Substantia nigra (tissue), 51 donors: ENCODE measurements at places on chromosomes 6 and 20.

DNA sequence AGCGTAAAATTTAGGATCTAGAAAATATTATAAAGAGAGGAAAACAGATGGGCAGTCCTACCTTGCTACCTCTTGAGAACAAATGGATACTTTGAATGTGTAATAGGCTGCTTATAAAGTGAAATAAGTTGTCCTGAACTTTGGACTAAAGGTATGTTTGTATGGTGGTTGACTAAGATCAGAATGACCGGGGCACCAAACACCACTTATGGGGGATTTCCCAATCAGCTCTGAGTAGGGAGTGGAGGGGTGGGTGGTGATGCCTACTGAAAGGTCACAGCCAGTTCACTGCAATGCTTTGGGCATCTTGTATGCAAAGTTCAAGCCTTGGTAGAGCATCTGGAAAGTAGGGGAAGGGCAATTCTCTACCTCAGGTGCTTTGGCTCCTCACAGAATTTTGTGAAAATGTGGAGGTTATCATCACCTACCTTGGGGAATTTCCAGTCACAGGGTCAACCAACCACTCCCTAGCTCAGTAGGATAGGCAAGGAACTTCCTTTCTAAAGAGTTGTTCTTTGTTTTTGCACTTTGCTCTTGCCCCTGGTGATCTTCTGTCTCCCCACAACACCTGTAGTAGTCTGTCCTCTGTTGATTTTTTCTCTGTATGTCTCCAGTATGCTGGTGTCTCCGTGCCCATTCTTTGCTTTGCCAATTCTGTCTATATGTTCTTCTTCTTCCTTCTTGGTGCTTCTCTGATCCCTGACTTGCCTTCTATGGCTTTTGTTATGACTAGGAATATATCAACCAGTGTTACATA, at the start of gene TRIM31:
TSS of gene TRIM31 (minus strand) at position 88 of the 757 bp plus-strand sequence. CDS start 285 bp downstream, outside the sequence.
- DNase-seq = no peak

GRCh38 chr6:134420614-134421181, 102.8 kb upstream of the SGK1 start:
- DNase-seq = no peak

DNA sequence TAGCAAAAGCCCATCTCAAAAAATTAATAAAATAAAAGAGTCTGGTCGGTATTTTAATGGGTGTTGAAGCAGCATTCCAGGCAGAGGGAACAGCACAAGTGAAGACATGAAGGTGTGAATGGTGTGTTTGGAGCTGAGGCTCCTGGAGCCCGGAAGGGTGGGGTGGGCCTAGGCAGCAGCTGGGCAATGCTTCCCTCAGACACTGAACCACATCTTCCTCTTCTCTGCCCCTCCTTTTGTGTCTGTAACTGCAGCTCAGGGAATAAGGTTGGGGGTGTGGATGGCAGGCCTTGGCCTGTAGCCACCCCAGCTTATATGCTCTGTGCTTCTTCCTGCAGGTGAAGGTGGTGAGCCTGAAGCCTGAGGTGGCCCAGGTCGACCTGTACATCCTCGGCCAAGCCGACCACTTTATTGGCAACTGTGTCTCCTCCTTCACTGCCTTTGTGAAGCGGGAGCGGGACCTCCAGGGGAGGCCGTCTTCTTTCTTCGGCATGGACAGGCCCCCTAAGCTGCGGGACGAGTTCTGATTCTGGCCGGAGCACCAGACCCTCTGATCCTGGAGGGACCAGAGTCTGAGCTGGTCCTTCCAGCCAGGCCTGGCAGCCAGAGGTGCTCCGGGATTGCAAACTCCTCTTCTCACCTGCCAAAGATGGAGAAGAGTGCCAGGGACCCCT, 26.6 kb downstream of the POFUT1 start:
- DNase-seq = no peak

GRCh38 chr6:32839356-32839755, 817 bp upstream of the TAP2 start:
- no peak for DNase-seq

- DNase-seq = no peak
Observed at GRCh38 chr6:37259191-37259590, 1.2 kb upstream of the TMEM217 start.

DNA sequence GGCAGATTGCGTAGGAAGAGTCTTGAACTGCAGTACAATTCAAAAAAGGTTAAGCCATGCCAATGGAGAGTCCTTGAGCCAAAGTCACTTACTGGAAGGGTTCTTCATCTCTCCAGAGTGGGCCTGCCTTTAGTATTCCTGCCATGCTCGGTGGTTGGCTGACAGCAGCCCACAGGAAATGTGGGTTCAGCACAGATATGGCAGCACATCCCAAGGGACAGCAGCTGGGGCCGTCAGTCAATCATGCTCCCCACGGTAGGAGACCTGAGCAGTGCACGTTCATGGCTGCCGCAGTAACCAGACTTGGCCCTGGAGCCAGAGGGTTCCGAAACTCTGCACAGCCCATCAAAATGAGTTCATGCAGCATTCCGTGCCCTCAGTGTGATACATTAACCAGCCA, 63.6 kb upstream of the SIRPA start:
- DNase-seq = no peak

DNA sequence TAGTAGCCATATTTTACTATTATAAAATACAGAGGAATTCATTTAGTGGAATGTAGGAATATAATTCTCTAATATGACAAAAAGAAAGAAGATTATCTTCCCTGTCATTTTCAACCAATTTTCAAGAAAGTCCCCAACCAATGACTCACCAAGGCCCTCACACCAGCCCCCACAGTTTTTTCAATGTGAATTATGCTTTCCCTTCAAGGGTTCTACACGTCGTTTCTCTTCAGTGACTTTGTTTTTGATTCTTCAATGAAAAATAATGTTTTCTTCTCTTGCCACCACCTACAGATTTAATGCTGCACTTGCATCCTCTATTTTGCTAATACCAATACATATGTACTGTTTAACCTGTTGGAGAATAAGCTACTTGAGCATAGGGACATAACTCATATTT, 841.3 kb downstream of the PHF3 start:
- DNase-seq = no peak

GRCh38 chr20:4052139-4052480, 36.8 kb upstream of the RNF24 start:
- DNase-seq = no peak

GRCh38 chr6:15457121-15457650, 205.6 kb downstream of the DTNBP1 start:
- no peak for DNase-seq

DNA sequence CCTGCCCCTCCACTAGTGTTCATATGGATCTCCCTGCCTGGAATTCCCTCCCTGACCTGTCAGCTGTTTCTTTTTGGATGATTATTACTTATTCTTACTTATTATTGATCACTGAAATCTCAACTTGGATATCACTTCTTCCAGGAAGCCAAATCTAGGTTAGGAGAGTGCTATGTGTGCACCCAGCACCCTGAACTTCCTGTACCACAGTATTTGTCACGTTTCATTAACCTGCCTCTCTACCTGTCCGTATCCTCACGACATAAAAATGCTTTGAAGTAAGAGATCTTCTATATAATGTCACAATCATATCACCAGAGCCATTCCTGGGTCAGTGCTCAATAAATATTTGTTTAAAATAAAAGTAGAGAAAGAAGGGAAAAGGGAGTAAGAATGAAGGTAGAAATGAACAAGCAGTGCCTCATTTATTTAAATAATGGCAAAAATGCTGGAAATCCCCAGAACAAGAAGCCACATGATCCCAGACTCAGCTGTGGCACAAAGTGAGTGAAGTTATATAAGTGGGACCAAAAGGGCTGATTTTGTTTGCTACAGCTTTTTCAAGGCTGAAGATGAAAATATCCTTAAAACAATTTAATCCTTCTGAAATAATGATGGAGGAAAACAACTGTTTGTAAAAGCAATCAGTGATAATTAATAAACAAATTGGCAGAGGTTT, 88.0 kb upstream of the MANEA start:
- DNase-seq = no peak

DNA sequence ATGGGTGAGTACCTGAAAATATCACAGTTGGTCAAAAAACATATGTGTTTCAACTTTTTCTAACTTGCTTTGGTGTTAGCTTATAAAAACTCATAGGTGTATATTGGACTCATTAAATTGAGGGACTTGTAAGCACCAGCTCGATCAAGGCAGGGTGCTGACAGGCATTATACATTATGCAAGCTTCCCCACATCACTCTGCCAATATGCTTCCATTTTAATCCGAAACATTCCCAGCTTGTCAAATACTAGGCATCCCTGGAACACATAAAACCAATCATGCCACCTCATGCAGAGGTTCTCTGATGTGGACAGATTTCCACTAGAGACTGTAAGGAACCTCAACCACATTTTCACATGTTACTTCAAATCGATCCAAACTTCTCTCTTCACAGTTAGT, 187.3 kb upstream of the NT5E start:
- DNase-seq = no peak

- DNase-seq = no peak
Observed at GRCh38 chr6:43014434-43014909, 423 bp downstream of the KLHDC3 start.

DNA sequence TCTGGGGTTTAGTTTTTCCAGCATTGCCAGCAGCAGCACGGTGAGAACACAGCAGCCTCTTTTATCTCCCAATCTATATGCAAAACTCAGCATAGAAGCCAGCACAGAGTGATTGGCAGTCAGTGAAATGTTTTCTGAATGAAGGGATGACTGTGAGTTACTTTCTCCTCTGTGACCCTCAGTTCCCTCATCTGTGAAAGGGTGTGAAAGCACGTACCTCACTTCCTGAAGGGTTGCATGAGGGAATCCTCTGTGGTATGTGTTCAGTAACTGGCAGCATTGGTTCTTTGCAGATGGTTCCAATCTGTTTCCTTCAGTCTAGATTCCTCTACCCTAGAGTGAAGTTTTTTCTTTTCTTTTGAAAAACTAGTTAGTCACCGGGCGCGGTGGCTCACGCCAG, 40.0 kb downstream of the EFCAB8 start:
- no peak for DNase-seq

DNA sequence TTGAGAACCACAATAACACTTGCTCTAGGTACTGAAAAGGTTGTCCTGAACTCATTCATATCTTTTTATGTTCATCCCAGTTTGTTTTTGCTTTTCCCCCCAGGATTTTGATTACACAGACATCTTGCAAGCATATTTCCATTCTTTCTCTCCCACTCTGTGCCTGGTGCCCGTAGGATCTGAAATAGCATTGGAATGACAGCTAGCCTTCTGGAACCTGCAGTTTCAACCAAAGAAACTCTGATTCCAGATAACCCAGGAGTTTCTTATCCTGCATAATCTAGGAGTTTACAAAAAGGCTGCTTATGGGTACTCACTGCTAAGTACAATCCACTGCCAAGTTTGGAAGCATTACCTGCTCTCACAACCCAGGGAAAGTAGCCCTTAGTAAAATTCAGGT, 28.8 kb upstream of the PLCG1 start:
- DNase-seq = no peak

DNA sequence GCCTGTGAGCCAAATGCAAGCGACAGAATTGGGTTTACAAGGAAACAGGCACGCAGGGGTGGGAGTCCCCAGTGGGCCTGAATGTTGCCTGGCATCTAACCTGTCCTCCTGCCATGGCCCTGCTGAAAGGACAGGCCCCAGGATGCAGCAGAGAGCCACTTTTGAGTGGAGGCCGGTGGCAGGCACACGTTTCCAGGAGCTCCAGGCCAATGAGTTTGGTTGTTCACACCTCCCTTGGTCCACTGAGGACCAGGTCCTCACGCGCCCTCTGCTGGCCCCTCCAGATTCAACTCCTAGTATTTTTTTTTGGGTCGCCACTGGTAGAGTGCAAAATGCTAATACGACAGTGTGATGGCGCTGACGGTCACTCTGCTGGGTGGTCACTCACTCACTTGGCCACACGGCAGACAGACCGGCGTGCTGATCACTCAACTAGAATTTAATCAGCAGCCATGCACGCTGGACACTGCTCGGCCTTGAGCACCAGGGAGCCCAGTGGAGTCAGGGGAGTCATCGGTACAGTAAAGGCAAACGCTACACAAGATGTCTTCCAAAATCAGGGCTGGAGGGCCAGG, 81.7 kb upstream of the NFATC2 start:
- DNase-seq = no peak

DNA sequence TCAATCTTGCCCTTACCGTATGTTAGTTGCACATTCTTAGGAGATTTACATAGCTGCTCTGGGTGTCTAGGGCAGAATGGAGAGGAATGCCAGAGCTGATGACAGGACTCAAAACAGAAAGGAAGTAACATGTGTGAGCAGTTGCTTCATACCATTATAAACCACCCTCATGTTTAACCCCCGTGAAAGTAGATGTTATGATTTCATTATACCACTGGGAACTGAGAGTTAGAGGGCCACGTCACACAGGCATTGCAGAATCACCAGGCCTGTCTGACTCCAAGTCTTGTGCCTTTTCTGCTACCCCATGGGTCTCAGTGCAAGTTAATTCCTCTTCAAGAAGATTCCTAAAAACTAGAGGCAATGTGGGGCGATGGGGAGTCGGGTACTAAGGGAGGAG, 23.5 kb upstream of the SIM1 start:
- DNase-seq = no peak

DNA sequence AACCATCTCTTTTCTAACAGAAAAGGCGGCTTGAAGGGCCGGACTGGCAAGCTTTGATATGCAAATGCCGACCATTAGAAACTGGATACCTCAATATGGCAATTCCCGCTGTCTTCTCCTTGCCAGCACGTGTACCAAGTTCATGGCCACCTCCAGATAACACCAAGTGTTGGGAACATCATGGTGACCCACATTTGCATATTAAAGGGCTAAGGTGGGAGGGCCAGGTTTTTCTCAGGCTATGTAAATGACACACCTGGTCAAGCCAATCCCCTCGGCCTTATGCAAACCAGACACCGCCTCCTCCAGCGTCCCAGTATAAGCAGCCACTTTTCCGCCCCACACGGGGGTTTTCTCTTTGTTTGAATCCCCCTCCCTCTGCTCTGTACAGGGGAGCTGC, 110.7 kb downstream of the DACT2 start:
- no peak for DNase-seq

GRCh38 chr6:90286884-90287488, 9.7 kb downstream of the BACH2 start:
- no peak for DNase-seq

DNA sequence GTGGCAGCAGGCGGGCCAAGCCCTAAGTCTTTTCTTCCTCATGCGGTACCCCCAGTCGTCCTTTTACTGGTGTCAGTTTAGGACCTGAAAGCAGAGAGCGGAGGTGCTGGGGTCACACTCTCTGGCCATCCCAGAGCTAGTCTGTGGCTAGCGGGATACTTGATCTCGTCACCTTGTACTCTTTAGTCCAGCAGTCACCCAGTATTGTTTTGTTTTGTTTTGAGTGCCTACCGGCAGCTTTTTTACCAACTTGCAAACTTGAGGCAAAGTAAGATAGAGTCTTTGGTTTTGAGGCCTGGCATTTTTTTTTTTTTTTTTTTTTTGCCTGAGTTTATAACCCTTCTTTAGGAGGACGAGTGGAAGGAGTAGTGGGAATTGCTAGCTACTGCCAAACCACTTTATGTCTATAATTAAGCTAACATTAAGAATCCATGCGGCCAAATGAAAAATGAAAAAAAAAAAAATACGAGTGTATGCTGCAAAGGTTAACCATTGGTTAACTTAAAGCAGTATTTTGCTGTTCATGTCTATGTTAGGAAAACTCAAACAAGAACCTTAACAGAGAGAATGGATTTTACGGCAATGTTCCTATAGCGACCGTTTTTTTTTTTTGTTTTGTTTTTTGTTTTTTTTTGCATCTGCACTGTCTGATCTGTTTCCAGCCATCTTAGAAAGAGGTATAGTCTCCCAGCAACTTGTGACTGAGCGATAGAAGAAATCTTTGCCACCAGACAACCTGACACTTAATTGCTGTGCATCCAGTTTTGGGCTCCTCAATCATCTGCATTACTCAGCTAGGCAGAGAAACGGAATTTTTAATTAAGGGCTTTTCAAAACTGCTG, 56.9 kb downstream of the FAM217A start:
- DNase-seq = no peak
